ENCODE measurements at places on chromosomes 1 and 21. TPM values are rescaled to one million over a fixed set of nuclear protein-coding genes. Genes with fewer than 3 reads are reported as not detected.

Gene LRRC3
- polyA plus RNA-seq: 0.43 TPM

Gene TEDDM1
- polyA plus RNA-seq: not detected

Gene NHLH1
- polyA plus RNA-seq: 0.14 TPM

Gene CIART
- 15.3 TPM for polyA plus RNA-seq

Gene ADORA1
- 1.3 TPM for polyA plus RNA-seq

- peak; percentile 33 for DNase-seq
These were observed 20.0 kb downstream of the METTL13 start for GRCh38 chr1:171801487-171801891.

DNA sequence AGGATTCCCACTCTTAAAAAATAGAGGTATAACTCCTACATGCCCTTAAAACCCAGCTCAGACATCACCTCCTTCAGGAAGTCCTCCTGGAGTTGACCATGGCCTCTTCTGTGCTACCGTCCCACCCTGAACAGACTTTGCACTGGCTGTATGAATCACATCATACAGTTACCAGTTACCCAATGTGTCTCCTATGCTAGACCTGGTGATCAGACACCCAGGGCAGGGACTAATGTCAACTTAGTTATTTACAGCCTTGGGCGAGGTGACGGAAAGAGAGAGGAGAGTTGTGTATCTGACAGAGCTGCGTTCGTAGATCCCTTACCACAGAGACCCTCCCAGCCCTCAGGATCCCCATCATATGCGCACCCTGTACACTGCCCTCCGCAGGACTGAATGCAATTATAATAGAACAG lies 72.7 kb downstream of the SLC66A1 start:
- no peak for DNase-seq

DNA sequence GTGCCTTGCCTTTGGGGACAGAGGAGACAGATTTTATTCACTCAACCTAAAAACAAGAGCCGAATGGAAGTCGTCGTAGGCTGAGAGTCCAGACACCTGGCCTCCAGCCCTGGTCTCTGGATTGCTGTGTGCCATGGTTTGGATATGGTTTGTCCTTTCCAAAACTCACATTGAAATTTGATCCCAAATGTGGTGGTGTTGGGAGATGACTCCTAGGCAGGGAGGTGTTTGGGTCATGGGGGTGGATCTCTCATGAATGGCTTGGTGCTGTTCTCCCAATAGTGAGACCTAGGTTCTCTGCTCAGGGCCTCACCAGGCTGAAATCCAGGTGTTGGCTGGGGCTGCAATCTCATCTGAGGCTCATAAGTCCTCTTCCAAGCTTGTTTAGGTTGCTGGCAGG lies 75.5 kb downstream of the FOXD2 start:
- no peak for DNase-seq

DNA sequence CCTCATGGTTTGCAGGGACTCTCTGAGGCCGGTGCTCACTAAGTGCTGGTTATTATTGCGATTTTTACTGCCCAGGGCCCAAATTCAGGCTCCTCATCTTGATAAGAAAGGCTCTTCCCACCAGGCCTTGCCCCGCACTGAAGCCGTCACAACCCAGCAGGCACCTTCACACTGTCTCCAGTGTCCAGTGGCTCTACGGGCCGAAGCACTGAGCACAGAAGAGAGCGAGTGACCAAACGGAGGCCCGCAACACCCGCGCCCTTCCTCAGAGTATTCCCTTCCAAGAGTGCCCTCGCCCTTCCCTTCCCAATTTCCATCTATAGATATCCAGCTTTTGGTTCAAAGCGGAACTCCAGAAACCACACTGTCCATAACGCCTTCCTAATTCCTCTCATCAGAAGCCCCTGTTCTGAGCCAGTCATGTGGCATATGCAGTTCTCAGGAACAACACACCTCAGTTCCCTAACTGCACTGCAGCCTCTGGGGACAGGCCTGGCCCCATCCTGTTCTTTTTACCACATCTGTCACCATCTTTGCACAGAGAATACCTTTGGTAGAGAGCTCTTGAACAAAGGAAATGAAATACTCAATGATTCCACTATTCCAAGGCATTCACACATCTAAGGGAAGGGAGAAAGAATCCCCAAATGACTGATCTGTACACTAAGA lies 15.1 kb downstream of the FALEC start:
- no peak for DNase-seq

GRCh38 chr1:204660509-204660908 lies 25.0 kb downstream of the LRRN2 start:
- no peak for DNase-seq

DNA sequence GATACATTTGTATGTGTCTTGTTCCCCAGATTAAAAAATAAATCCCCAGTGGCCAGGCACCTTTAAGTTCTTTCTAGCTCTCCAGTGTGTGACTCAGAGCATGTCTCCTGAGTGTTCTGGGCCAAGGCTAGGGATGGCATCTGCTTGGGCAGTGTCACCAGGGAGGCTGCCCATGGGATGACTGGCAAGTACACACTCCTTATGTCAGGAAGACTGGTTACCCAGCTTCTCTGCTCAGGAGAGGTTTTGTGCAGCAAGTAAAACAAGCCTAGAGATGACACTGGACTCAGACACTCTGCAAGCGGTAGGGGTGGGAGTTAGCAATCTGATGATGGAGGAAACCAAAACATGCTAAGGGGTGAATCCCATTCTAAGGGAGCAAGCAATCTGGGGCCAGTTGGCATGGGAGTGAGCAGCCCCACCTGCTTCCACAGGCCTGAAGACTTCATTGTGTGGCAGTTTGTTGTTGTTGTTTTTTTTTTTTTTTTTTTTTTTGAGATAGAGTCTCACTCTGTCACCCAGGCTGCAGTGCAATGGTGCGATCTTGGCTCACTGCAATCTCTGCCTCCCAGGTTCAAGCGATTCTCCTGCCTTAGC lies 137.1 kb downstream of the EDEM3 start:
- no peak for DNase-seq

DNA sequence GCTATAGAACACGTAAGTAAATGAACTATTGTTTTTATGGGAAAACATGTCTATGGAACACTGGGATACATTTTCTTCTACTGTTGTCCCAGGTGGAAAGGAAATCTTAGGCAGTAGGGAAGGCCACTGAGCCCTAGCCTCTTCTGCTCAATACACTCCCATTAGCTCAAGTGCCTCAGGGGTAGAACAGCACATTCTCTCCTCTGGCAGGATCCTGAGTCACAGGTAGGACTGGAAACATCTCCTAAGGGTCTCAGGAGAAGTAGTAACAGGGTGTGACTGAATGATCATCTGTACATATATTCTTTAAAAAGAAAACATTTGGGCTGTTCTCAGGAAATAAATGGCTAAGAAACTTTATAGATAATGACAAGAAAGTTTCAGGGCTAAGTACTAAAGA lies 175.6 kb upstream of the ESRRG start:
- no peak for DNase-seq

- peak; percentile 44 for DNase-seq
These were observed 26.1 kb downstream of the CACNA1S start for GRCh38 chr1:201085902-201086735.

Measured in fibroblast of lung (primary cell).